ENCODE measurements at places on chromosomes 2 and 18.

GRCh38 chr2:15112216-15112615 is 448.9 kb downstream of the NBAS start:
- no peak for DNase-seq

- no peak for DNase-seq
Measured at GRCh38 chr2:149049142-149049541, 10.6 kb downstream of the LYPD6B start.

DNA sequence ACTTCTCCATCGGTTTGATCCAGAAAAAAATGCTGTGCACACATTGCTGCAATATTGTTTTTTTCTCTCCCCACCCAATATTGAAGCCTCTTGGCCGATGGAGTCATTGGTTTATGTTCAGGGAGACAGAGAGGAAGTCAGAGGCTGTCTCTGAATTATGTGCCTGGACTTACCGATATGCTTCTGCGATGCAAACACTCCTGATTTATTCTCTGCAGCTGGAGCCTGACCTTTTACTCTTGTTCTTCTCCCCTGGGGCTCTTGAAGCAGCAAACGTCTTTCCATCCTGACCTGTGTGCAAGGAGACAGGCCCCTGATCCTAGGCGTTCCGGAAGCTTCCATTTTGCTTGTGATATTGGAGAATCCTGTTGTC is 99.6 kb downstream of the PTGR3 start:
- DNase-seq = no peak

DNA sequence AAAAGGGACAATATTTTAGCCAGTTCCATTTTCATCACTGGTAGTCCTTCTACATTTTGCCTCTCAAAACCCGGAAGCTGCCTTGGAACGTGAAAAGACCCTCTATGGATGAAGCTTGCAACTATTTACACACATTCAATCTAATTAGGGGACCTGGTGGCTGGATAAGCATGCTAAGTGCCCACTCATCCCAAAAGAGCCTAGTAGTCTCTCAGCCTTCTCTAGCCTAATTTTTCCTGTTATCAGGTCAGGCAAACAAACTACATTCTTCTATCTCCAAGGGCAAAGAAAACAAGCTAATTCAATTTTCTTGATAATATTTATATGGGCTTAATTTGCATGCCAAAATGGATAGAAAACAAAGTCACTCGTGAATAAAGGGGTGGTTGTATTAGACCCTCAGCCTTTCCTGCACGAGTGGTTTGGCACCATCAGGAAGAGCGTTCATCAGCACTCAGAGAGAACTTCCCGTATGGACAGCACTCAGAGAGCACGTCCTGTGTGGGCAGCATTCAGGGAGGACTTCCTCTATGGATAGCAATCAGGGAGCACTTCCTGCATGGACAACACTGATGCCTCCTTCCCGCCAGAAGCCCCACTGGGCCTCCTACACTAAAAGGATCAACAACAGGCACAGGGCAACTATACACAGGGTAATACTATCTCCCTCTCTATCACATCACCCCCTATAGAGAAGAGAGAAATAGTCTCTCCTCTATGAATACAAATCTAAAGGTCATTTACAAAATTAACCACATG is 122.2 kb downstream of the RBMS1 start:
- DNase-seq = no peak

DNA sequence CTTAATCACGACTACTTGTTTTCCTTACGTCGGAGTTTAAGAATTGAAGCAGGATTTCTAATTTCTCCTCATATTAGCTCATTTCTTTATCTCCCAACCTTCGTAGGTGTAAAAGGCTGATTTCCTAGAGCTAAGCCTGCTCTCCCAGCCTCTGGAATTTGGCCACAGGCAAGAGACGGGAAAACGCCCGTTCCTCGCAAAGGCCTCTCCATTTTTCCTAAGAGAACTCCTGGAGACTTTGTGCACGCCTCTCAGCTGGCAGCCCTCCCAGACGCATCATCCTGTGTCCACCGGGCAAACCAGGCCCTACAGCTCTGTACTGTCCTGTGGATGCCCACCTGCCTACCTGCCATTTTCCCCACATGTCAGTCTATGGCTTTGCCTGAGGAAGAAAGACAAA is 106.3 kb downstream of the FTCDNL1 start:
- DNase-seq = no peak

DNA sequence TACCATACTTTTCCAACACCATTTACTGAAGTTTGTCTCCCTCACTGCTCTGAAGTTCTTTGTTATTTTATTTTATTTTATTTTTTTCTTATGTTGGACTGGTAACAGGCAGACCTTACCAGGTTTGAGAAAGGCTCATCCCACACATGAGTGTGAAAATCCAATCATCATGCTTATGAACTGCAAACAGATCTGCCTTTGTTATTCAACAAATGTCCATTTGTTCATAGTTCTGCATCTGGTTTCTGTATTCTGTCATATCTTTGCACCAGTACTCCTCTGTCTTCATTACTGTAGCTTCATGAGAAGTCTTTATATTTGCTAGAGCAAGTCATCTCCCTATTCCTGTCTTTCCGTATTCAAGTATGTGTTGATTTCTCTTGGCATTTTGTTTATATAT is 5.3 kb downstream of the RNU2-63P start:
- no peak for DNase-seq

- no peak for DNase-seq
Measured at GRCh38 chr2:172247203-172247602, 144.5 kb upstream of the DLX2 start.

GRCh38 chr2:160292225-160292624 is 92.2 kb upstream of the ITGB6 start:
- DNase-seq = no peak

DNA sequence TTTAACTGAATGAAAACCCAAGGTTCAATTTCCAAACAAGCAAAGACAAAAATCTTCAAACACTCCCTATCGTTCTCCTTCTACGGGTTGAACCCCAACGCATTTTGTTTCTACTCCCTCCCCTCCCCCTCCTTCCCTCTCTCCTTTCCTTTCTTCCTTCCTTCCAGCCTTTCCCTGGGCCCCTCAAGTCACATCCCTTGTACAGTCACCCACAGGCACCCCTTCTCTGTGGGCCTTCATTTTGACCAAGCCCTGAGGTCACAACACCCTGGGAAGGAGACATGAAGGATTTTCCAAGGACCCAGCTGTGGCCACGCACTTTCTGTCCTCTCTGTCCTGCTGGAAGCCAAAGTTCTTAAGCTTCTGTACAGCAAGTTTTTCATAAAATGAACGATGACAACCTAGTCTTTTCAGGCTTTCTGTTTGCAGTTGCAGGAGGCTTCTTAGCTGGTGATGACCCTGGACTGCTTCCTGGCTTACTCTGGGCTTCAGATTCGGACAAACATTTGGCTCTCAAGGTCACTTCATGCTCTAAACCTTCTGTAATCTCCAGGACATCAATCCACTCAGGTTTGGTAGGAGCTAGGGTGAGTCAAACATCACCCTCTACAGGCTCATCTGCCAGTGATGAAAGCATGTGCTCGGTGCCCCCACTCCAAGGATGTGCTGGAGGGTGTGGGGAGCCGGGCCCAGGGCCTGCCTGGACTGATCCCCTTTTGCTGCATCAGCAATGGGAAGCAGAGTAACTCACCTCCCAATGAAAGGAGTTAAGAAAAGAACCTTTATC is 25.5 kb downstream of the TMEM247 start:
- DNase-seq = no peak

- no peak for DNase-seq
Measured at GRCh38 chr2:58081000-58081399, 34.4 kb downstream of the VRK2 start.

DNA sequence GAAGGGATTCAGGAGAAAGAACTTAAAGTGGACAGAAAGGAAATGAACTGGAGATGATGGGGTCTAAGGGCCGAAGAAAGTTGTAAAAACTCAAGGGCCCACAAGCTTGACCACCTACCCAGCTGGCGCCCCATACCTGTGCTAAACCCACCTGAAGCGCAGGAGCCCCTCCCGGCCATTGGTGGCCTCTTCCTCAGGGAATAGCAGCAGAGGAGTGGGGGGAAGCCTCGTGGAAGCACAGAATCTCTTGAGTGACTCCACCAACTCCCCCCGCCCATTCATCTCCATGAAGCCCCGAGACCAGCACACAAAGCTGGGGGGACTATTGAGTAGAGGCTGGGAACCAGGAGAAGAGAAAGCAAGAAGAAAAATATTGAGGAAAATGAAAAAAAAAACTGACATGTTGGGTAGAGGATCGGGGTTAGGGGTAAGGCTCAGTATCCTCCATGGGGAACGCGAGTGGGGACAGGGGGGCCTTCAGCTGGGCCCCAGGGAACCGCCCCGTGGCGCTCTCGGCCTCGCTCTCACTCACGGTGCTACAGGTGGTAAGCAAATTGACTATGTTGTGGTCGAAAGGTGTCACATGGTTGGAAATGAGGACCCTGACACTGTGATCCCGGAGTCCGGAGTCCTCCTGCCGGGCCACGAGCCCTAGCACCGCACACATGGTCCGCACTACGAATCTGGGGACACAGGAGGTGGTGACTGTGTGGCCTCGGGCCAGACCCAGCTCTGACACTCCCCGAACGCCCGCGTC is 728 bp downstream of the AUP1 start:
- no peak for DNase-seq

DNA sequence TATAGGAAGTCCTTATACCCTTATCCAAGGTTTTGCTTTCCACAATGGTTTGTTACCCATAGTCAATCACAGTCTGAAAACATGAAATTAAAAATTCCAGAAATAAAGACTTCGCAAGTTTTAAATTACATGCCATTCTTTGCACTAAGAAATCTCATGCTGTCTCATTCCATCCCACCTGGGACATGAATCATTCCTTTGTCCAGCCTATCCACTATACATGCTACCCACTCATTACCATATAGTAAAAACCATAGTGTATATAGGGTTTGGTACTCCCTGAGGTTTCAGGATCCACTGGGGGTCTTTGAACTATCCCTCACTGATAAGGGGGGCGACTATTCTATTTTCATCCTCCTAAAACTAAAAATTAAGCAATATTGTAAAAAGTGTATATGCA is 17.0 kb downstream of the SP3 start:
- no peak for DNase-seq

- DNase-seq = peak; percentile 51
Measured at GRCh38 chr2:3864943-3865865, 161.8 kb downstream of the DCDC2C start.

DNA sequence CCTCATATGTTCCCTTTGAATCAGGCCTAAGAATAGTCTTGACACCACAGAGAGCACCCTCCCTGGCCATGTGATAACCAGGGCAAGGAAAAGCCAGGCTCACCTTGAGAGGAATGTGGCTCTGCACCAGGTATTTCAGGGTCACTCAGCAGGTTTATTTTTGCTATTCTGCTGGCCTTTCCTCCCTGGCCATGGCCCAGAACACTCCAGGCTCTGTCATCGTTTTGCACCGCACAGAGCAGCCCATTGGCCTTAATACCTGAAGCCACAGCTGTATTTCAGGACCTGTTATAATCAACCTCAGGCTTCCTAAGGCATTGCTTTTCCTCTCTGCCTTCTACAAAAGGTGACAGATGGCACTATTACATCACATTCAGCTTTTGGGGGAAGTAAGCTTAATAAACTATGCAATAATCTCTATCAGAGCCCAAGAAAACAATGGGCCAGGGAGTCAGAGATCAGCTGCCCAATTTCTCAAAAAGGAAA is 668.3 kb downstream of the IRS1 start:
- no peak for DNase-seq

- no peak for DNase-seq
Measured at GRCh38 chr2:200469708-200470211, 40.1 kb downstream of the KCTD18 start.

DNA sequence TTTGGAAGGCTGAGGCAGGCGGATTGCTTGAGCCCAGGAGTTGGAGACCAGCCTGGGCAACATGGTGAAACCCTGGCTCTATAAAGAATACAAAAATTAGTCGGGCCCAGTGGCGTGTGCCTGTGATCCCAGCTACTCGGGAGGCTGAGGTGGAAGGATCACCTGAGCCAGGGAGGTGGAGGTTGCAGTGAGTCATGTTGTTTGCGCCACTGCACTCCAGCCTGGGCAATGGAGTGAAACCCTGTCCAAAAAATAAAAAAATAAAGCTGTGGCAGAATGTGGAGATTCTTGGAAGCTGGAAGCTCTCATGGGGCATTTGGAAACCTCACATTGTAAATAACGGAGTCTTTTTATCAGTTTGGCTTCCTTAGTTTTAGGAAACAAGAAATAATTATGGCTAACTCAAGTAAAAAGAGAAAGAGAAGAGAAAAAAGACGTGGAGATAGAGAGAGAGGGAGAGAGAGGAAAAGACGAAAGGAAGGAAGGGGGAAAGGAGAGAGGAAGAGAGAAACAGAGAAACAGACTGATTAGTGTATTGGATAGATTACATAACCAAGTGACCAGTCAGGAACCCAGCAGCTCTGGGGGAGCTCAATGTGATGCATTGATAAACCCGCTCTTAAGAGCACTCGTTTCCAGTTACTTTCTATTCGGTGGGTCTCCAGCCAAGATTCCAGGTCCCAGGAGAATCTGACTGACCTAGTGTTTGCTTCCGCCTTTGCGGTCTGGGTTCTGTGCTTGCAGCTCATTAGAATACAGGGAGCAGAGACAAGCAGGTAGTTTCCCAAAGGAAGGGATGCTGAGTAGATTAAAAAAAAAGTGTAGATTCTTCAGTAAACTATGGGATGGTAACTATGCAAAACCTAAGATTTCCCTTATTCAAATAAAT is 1.1 kb upstream of the SPAST start:
- no peak for DNase-seq

DNA sequence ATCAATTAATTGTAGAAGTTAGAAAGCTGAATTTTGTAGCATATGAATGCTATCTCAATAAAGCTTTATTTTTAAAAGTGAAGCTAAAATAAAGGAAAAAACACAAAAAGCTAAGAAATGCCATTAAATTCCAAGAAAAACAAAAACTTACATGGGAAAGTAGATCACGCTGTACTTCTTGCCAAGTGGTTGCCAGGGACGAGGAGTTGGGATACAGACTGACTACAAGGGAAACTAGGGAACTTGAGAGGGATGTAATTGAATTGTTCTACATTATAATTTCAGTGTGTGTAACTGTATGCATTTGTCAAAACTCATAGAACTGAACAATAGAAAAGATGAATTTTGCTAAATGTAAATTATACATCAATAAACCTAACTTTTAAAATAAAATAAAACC is 108.1 kb downstream of the DYM start:
- no peak for DNase-seq

- no peak for DNase-seq
Measured at GRCh38 chr2:146870691-146871090, 974.1 kb upstream of the ACVR2A start.

DNA sequence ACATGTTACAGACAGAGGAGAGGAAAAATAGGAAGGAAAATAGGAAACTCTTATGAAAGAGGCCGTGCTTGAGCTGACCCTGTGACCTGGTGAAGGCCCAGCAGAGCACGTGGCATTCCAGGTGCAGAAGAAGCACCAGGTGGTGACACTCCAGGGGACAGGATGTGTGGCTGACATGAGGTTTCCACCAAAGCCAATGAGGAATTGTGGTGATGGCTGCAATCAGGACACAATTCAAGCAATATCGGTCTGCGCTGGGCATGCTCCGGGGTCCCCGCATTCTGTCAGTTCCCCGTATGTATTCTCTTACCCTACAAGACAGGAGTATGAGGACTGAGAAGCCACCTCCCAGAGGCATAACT is 504.2 kb downstream of the EIPR1 start:
- DNase-seq = no peak

- no peak for DNase-seq
Measured at GRCh38 chr2:85550486-85550885, 10.8 kb downstream of the GGCX start.

GRCh38 chr2:11967946-11968465 is 221.6 kb downstream of the LPIN1 start:
- no peak for DNase-seq

Measured in NCI-H187 (cell line).